ENCODE measurements at places on chromosomes 2 and 18. TPM values are rescaled to one million over a fixed set of nuclear protein-coding genes. Genes with fewer than 3 reads are reported as not detected.

The HDLBP gene
- 1,531 TPM for total RNA-seq

The CD302 gene
- total RNA-seq: 2.4 TPM

The RESP18 gene
- not detected for total RNA-seq

The LCT gene
- not detected for total RNA-seq

The RNF152 gene
- 11.9 TPM for total RNA-seq

The NEDD4L gene
- 7.4 TPM for total RNA-seq

The ANKRD62 gene
- total RNA-seq: not detected

The EGR4 gene
- not detected for total RNA-seq

The SOX11 gene
- 11.9 TPM for total RNA-seq

The LIMS3 gene
- total RNA-seq: 3.6 TPM

The IGFBP5 gene
- total RNA-seq: 1,007 TPM

The HNMT gene
- total RNA-seq: 24.9 TPM

The SP140L gene
- 14.3 TPM for total RNA-seq

The CCDC148 gene
- 1.2 TPM for total RNA-seq

The RGPD4 gene
- not detected for total RNA-seq

Measured in smooth muscle cell of the umbilical artery (primary cell).